Activated CD4-positive, CD25-positive, alpha-beta regulatory T cell (primary cell): ENCODE measurements at places on chromosomes 5 and 9.

GRCh38 chr5:150565868-150566267, 57.9 kb downstream of the NDST1 start:
- DNase-seq, result no peak

DNA sequence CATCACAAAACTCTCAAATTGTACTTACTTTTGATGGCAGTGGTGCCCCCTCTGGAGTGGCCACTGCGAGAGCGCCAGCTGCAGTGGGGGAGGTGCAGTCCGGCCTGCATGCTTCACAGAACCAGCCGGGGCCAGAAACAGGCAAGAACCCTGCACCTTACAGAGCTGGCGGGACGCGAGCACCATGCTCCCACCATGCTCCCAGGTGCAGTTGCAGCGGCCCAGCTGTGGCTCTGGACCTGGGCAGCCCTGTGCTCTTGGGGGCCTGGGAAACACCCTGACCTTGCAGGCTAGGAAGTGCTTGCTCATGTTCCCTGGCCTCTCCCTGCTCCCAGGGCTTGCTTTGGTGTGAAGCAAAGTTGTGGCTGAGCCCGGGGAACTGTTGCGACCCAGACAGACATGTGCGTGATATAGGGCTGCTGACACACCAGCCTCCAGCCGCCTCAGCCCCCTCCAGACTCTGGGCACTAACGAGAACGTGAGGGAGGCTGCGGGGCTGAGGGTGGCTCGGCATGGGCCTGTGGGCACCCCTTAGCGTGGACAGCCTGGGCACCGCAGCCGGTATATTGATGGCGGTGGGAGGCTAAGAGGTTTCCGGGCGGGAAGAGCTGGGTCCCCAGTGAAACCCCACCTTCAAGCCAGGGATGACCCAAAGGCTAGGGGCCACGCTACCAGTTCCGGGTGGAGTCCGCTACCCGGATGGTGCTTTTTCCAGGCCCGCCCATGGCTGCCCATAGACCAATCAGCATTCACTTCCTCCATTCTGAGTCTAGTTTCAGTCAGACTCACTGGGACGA, 1809.9 kb upstream of the ACO1 start:
- DNase-seq, result no peak

DNA sequence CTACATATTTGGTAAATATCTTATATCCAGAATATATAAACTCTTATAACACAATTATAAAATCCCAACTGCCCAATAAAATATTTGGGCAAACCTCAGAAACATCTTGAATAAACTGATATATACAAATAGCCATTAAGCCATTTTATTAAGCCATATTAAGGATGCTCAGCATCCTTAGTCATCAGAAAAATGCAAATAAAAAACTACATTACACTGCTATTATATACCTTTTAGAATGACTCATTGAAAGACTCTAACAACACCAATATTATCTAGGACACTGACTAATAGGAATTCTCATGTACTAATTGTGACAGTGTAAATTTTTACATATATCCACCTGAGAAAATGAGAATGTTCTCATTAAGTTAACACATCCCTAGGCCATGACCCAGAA, 77.8 kb downstream of the CDH10 start:
- no peak for DNase-seq

- no peak for DNase-seq
These were observed 70.6 kb downstream of the HMCN2 start for GRCh38 chr9:130336027-130336610.

DNA sequence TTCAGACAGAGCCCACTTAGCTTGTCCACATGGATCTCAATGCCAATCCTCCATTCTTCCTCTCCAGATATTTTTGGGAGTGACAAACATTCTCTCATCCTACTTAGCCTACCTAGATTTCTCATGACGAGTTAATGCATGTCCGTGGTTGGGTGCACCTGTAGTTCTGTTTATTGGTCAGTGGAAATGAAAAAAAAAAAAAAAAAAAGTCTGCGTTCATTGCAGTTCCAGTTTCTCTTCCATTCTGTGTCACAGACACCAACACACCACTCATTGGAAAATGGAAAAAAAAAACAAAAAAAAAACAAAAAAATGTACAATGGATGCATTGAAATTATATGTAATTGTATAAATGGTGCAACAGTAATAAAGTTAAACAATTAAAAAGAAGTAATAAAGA, 59.0 kb downstream of the BASP1 start:
- no peak for DNase-seq

GRCh38 chr9:76690246-76690972, 73.8 kb upstream of the PCA3 start:
- no peak for DNase-seq

DNA sequence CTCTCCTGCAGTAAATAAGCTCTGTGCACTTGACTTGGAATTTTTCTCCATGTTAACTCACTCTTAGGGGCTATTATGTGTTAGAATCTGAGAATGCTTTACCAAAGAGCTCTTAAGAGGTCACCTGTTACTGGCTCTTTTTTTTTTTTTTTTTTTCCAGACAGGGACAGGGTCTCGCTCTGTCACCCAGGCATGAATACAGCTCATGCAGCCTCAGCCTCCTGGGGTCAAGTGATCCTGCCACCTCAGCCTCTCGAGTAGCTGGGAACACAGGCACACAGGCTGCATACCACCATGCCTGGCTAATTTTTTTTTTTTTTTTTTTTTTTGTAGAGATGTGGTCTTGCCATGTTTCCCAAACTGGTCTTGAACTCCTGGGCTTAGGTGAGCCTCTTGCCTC, 22.1 kb downstream of the HMGXB3 start:
- DNase-seq, result no peak

GRCh38 chr5:90940227-90940995, 381.8 kb downstream of the ADGRV1 start:
- DNase-seq, result no peak

DNA sequence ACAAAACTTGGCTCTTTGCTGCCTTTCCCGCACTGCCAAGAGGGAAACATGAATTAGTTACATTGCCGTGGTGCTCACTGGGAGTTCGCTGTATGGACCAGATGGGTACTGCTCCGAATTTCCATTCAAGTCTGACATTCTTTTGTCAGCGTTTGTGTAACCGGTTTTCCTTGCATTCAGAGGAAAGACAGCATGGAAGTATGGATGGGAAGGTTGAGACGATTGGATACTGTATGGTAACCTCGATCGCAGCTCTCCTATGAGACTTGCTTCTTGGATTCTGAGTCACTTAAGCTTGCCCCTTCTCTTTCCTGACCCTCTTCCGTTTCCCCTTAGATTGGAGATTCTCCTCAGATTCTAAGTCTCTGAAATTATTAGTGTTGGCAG, 625 bp upstream of the UBLCP1 start:
- no peak for DNase-seq
